ENCODE measurements at places on chromosomes 6 and 20.
A peak's percentile ranks its signal among the peaks of the same experiment; 100 is the strongest.

- no peak for DNase-seq
Observed at GRCh38 chr6:144797881-144798589, 512.9 kb downstream of the UTRN start.

DNA sequence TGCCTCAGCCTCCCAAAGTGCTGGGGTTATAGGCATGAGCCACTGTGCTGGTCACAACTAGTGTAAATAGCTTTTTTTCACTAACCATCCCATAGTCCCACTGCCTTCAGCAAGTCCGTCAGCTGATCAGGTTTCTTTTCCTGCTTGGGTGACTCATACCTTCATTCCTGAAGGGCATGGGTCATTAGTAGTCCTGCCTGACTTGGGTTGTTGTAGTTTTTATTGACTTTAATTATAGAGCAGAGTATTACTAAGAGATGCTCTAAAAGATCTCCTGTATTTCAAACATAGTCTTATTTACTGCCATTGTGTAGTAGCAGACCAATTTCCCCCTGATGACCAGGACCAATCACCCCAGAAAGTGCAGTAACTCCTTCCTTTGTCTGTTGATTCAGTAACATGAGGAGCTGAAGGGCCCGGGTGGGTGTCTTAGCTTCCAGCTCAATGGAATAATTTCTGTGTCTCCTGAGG is 25.8 kb downstream of the HLA-C start:
- DNase-seq = peak; percentile 87

DNA sequence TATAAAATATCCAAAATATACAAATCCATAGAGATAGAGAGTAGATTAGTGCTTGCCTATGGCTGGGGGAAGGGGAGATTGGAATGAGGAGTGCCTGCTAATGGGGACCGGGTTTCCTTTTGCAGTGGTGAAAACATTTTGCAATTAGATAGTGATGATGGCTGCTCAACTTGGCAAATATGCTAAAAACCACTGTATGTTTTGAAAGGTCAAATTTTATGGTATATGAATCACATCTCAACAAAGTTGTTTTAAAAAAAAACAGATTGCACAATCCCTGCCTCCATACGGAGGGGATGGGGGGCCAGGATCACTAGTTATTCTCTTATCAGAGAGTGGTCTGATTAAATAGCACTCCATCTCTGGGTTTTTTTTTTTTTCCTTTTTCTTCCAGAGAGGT is 76.9 kb upstream of the RIPOR2 start:
- no peak for DNase-seq

- no peak for DNase-seq
Observed at GRCh38 chr20:38121741-38122140, 43.3 kb downstream of the TGM2 start.

DNA sequence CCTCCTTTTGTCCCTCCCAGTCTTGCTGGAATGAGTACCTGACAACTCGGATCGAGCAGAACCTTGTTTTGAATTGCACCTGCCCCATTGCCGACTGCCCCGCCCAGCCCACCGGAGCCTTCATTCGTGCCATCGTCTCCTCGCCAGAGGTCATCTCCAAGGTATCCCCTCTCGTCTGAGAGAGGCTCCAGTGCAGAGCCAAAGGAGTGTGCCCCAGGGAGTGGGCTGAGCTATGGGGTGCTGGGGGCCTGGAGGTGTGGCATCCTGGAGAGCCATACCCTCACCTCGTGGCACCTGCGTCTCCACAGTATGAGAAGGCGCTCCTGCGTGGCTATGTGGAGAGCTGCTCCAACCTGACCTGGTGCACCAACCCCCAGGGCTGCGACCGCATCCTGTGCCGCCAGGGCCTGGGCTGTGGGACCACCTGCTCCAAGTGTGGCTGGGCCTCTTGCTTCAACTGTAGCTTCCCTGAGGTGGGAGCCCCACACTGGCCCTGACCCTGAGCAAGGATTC is 8.8 kb downstream of the DNPH1 start:
- DNase-seq = no peak

- DNase-seq = no peak
Observed at GRCh38 chr20:57104651-57105204, 161.7 kb downstream of the BMP7 start.

GRCh38 chr20:43974695-43975094 is 60.0 kb downstream of the TOX2 start:
- no peak for DNase-seq

GRCh38 chr20:6311841-6312655 is 189.2 kb upstream of the FERMT1 start:
- no peak for DNase-seq

DNA sequence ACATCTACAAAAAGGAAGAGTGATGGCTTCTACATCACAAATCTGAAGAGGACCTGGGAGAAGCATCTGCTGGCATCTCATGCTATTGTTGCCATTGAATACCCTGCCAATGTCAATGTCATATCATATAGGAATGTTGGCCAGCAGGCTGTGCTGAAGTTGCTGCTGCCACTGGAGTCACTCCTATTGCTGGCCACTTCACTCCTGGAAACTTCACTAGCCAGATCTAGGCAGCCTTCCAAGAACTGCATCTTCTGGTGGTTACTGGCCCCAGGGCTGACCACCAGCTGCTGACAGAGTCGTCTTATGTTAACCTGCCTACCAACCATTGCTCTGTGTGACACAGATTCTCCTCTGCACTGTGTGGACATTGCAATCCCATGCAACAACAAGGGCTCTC is 111.8 kb downstream of the PERP start:
- DNase-seq = no peak

DNA sequence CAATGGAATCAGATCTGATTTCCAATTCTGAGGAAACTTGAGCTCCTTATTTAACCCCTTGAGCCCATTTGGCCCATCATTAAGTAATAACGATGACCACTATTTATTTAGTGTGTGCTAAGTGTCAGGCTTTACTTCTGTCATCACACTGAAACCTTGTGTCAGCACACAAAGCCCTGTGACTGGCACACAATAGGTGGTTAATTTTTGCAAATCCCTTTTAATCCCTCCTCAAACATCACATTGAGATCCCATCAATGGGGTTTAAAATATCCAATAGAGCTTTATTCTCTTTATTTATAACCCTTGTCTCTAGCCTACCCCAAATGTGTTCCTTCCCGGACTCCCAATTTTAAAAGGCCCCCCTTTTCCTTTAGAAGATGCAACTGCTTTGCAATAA is 656.8 kb upstream of the CHD6 start:
- peak; percentile 23 for DNase-seq

GRCh38 chr20:24425523-24426135 is 43.8 kb upstream of the SYNDIG1 start:
- DNase-seq = no peak
